ENCODE measurements at places on chromosomes 5 and 9.
A peak's percentile ranks its signal among the peaks of the same experiment; 100 is the strongest.

DNA sequence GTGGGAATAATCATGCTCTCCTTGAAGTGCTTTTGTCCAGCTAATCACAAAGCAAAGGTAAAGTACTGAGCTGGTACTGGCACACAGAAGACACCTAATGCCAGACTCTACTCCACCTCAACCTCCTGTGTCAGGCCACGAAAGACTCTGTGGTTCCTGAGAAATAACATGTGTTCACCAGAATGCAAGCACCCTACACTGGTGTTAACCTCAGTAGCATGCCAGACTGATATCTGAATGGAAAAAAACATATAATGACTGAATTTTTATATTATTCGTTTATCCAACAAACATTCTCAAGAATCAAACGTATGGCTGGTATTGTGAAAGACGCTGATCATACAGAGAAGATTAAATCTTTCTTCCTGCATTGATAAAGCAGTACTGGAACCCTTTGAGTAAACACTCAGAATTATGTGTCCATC is 97.1 kb upstream of the IFNE start:
- DNase-seq = peak; percentile 19

GRCh38 chr9:97598461-97599288 is 34.5 kb downstream of the TSTD2 start:
- DNase-seq = peak; percentile 62

- no peak for DNase-seq
Observed at GRCh38 chr5:92939428-92939827, 641.6 kb downstream of the NR2F1-AS1 start.

DNA sequence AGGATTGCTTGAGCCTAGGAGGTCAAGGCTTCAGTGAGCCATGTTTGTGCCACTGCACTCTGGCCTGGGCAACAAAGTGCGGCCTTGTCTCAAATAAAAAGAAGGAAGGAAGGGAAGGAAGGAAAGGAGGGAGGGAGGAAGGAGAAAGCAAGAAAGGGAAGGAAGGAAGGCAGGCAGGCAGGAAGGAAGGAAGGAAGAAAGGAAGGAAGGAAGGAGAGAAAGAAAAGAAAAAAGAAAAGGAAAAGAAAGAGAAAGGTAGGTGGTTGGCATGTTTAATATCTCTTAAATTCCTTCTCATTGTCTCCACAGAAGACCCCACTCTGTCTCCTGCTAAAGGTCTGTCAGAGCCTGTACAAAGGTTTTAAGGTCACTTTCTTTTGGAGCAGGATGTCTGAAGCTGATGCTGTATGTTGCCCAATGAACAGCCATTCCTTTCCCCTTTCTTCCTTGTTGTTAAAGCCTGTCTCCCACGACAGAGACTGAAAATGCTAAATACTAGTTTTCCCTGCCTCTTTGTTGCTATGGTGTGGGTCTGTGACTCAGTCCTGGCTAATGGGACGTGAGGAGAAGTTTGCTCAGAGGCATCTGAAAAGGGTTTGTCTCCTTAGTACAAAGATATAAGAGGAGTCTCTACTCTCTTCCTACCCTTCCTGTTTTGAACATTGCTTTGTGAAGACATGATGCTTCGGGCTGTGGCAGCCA is 213.3 kb downstream of the PCSK1 start:
- no peak for DNase-seq

GRCh38 chr5:14595189-14595588 is 13.6 kb downstream of the OTULINL start:
- DNase-seq = peak; percentile 69

DNA sequence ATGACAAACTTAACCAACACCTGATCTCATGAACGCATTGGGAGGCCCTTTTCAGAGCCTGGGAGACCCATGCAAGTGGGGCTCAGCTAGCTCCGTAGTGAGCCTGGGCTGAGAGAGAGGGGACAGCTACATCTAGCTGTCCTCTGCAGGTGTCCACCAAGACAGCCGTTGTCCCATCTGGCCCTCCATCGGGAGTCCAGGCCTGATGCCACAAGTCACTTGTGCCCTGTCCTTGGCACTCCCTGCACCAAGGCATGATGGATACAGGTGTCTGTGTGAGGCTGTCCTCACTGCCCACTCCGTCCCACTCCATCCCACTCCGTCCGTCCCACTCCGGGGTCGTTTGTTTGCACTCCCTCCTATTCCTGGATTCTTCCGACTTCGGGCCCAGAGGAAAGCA is 2.5 kb upstream of the EDF1 start:
- DNase-seq = no peak

- DNase-seq = no peak
Observed at GRCh38 chr5:40368200-40368599, 311.5 kb upstream of the PTGER4 start.

GRCh38 chr9:126628969-126629674 is 15.4 kb downstream of the LMX1B start:
- no peak for DNase-seq

GRCh38 chr9:81083854-81084512 is 605.4 kb downstream of the TLE1 start:
- no peak for DNase-seq

DNA sequence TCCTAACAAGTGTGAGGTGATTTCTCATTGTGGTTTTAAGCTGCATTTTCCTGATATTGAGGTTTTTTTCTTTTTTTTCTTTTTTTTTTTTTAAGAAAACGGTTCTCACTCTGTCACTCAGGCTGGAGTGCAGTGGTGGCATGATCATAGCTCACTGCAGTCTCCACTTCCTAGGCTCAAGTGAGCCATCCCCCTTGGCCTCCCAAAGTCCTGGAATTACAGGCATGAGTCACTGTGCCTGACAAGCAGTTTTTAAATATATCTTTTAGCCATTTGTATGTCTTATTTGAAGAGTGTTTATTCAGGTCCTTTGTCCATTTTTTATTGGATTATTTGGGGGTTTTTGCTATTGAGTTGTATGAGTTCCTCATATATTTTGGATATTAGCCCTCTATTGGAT is 53.8 kb downstream of the GCNT1 start:
- no peak for DNase-seq

DNA sequence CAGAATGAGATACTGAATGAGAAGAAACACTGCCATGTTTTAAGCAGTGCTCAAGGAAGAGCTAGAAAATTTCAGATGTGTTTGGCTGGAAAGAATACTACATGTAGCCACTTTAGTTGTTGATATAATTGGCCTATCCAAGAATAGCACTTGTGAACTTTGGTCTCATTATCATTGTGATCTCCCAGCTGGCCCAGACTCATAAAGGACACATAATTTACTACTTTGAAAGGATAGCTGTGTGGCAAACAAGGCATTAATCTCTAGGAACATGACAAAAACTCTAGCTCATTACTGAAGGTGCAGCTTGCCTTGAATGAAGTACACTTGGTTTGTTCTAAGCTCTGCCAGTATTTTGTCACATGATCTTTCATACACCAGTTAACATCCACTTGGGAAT is 356.3 kb downstream of the CSNK1G3 start:
- DNase-seq = no peak

DNA sequence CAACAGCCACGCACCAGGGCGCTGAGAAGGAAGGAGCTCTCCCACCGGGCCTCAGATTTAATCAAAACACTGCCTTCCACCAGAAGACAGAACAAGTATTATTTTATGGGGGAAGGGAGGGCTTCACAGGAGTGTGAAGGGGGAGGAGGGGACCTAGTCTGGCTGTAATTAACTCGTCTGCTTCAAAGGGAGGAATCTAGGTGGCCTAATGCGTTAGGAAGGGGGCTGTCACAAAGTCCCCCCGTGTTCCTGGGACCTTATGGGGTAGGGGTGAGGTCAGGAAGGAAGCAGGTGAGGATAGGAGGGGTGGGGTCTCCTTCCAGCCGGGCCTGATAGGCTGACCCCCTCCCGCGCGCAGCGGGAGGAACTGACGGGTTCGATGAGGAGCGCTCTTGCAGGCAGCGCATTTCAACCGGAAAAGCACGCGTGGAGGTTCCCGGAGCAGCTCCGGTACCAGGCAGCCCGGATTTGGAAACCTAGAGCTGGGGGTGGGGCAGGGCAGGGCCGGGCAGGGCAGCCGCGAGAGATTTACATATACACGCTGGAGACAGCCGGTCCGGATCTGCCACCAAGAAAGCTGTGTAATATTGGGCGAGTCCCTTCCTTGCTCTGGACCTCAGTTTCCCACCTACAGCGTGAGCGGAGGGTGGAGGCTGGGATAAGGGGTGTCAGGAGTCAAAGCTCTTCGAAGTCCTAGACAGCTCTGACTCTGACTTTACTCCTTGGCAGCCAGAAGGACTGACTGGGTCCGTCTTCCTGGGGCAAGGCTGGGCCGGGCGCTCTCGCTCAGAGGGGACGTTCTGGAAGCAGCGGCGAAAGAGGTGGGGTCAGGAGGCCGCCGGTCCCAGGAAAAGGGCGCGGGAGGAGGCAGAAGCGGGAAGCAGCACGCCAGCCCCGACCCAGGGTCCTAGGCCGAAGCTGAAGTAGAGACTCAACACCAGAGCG is 1.8 kb downstream of the SHB start:
- no peak for DNase-seq

DNA sequence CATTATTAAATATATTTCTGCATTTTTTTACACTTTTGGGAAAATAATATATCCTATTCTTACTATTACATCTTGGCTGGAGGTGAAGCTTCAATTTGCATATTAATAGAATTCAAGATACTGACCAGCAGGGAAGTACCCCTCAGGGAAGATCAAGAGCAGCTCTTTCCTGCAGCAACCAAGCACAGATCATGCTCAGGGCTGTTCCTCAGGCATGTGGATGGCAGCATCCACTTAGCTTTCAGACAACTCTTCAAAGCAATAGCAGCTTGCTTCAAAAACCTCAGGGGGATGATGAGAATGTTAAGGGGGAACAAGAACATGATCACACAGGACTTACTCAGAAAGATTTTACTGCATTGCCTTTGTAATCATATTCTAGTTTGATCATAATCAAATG is 731.8 kb downstream of the SEMA5A start:
- no peak for DNase-seq

DNA sequence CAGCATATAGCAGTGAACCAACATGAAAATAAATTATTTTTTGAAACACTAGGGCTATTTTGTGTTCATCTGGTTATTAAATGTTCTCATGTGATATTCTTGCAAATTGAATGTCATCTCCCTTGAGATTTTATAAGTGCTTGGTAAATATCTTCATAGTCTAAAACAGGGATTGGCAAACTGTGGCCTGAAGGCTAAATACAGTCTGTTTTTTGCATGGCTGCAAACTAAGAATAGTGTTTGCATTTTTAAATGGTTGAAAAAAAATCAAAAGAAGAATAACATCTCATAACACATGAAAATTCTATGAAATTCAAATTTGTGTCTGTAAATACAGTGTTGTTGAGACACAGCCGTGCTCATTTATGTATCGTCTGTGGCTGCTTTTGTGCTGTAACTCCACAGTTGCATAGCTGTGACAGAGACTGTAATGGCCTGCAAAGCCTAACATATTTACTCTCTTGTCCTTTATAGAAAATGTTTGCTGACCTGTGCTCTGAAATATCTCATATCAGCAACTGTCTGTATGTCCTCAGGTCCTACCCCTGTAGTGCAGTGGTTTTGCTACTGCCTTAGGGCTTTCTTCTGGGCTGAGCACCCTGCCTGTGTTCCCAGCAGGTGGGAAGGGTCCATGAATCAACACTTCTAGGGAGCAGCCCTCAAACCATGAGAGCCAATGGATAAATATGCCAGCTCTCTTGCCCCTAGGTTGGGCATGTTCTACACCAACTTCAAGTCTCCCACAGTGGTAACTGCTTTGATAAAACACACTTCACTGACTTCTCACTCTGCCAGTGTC is 41.7 kb upstream of the ARRDC3 start:
- DNase-seq = no peak

GRCh38 chr9:86885232-86885631 is 62.1 kb downstream of the GAS1 start:
- no peak for DNase-seq

DNA sequence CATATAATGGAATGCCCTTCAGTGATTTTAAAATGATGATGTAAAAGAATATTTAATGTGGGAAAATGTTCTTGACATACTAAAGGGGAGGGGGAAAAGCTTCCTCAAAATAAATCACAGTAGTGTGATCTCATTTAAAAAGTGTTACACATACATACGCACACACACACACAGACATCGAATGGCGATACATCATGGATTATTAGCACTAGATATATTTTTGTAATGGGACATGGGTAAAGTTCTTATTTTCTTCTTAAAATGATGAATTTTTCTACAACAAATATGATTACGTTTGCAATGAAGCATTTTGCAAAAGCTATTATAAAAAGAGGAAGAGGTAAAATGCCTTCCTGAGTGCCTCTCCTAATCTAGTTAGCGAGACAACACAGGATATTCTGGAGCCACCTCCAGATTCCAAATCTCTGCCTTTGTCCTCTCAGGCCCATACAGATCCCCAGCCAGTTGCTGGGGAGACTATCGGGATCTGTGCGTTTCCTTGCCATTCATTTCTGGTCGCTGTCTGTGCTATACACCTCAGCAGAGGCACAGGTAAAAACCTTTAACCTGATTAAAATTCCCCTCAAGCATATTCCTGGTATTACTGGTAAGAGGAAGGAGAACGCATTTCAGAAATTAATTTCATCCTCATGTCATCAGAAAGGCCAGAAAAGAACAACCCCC is 69.6 kb downstream of the SLC28A3 start:
- no peak for DNase-seq

- no peak for DNase-seq
Observed at GRCh38 chr5:88957013-88957412, 74.0 kb upstream of the MEF2C start.

- DNase-seq = no peak
Observed at GRCh38 chr5:149110406-149110805, 30.9 kb upstream of the ABLIM3 start.

DNA sequence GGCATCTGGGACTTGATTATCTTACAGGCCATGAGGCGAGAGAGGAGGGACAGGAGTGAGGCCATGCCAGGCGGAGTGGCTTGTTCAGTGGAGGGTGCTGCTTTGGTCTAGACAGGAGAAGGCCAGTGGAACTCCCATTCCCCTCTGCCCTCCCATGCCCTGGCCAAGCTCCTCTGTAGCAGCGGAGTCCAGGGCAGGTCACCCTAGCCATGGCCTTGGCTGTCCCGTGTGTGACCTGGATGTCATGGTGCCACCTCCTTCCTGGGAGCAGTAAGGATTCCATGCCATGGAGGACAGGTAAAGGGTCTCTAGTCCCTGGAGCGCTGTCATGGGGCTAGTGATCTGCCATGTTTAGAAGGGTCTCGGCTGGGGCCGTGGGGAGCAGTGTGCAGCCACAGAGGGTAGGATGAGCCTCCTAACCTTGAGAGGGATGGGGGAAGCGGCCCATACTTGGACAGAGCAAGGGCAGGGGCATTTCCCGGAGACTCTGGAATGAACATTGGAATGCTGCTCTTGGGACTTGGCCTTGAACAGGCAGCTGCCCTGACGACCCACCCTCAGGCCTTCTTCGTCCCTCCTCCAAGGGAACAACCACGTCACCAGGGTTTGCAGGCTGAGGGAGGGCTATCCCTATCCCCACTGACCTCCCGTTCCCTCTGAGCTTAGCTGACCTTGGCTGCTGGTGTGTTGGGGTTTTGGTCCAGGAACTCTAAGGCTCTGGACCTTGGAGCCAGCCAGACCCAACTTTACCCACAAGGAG is 100.4 kb downstream of the DAB2IP start:
- DNase-seq = no peak

DNA sequence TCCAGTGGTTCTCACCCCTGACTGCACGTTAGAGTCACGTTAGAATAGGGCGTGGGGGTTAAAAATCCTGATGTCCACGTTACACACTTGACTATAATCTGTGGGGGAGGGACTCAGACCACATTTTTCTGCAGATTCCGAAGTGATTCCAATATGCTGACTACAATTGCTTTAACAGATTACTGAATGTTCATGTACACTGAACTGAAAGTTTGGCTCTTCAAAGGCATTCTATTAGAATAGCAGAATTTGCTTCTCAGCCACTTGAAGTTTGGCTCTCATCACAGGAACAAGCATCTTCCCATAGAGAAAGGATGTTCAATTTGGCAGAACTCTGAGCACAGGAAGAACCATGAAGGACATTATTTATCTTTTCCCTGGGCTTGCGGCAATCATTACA is 84.5 kb downstream of the HAPLN1 start:
- DNase-seq = no peak
